ENCODE measurements at places on chromosomes 12 and 14. TPM values are rescaled to one million over a fixed set of nuclear protein-coding genes. Genes with fewer than 3 reads are reported as not detected.

- DNase-seq, result no peak
Measured at GRCh38 chr12:13220838-13221237, 24.3 kb downstream of the EMP1 start.

SLC25A21 gene
- total RNA-seq, result 0.58 TPM

SLC24A4 gene
- 2.4 TPM for total RNA-seq

- DNase-seq, result no peak
Measured at GRCh38 chr14:104187121-104187889, 48.9 kb downstream of the KIF26A start.

- no peak for DNase-seq
Measured at GRCh38 chr12:9027161-9028059, 38.1 kb downstream of the KLRG1 start.

DNA sequence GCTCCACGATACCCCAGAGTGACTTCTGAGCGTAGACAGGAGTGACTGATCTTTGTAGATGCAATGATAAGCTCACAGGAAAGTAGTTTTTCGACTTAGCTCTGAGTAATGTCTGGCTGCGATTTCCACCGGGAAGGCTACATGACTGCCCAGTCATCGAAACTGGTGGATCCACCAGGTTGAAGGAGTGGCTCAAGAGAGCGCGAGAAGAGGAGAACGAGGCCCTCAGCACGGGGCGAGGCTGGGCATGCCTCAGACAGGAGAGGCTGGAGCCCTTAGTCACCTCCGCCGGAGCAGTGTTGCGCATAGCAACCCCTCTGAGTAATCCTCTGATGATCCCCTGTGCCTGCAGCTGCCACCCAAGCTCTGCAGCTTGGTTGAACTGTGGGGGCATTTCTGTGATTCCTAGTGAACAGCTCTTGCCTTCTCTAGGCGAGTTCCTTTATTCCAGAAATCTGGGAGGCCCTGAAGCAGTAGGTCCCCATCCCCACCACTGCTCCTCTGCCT lies 25.6 kb downstream of the ELK3 start:
- peak; percentile 49 for DNase-seq

- peak; percentile 98 for DNase-seq
Measured at GRCh38 chr14:75660630-75661498, at the start of the genes ERG28 and TTLL5. ERG28 (minus strand) TSS chr14:75660876; CDS start chr14:75657502, 3,374 bp downstream. TTLL5 (plus strand) TSS chr14:75661246; CDS start chr14:75663150, 1,904 bp downstream.

- DNase-seq, result no peak
Measured at GRCh38 chr12:12797794-12798152, 12.3 kb downstream of the APOLD1 start.

DNA sequence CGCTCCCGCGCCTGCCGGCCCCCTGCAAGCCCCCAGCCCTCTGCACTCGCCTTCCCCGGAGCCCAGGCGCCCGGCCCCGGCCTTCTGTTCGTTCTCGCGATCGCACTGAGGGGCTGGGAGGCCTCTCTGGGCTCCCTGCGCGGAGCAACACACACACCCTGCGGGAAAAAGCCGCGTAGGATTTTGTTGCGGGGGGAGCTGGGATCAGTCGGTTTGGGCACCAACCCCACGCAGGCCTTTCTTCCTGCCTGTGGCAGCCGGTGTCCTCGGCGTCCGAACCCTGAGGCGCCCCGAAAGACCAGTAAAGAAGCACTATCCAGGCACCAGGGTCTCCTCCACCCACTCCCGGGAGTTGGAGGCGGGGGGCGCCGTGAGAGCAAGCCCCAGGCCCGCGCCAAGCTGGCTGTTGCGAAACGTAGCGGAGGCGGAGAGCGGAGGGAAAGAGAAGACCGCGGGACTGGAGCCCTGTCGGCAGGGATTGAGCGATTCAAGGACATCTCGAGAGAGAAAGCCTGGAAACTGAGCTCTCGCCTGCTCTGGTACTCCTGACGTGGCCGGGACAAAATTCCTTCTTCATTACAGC lies 1.9 kb upstream of the HOXC5 start:
- peak; percentile 81 for DNase-seq

GRCh38 chr12:12336049-12336411 lies 14.0 kb downstream of the MANSC1 start:
- DNase-seq, result peak; percentile 73

MIP gene
- total RNA-seq, result not detected

DNA sequence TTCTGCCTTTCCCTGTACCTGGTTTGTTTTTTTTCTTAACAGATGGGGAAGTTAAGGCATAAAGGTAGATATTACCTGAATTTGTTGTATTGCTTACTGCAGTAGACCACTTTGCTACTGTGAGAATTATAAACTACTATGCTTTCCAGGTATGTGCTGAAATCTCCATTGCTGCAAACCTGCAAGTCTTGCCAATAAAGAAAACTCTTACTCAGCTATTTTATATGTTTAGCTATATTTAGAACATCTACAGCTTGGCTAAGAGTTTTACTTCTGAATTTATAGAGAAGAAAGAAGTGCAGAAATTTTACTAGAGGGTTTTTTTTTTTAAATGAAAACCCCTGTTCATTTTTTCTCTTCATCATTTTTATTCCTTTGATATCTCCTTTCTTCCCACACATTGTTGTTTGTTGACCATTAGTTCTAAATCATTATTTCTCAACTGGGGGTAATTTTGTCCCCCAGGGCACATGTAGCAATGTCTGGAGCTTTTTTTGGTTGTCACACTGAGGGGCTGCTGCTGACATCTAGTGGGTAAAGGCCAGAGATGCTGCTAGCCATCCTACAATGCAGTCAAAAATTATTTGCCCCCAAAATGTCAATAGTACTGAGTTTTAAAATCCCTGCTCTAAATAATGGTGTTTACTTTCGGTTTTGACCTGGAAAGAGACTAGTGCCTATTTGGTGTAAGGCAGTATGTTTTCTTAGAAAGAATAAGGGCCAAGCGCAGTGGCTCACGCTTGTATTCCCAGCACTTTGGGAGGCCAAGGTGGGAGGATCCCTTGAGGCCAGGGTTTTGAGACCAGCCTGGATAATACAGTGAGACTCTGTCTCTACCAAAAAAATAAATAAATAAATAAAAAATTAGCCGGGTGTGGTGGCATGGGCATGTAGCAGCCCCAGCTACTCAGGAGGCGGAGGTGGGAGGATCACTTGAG lies 48.6 kb downstream of the PCNX1 start:
- no peak for DNase-seq

NKX2-1 gene
- total RNA-seq, result 236 TPM

- no peak for DNase-seq
Measured at GRCh38 chr12:31728289-31728916, 418 bp downstream of the AMN1 start.

- DNase-seq, result no peak
Measured at GRCh38 chr14:95518045-95518751, 1.7 kb upstream of the SYNE3 start.

DNA sequence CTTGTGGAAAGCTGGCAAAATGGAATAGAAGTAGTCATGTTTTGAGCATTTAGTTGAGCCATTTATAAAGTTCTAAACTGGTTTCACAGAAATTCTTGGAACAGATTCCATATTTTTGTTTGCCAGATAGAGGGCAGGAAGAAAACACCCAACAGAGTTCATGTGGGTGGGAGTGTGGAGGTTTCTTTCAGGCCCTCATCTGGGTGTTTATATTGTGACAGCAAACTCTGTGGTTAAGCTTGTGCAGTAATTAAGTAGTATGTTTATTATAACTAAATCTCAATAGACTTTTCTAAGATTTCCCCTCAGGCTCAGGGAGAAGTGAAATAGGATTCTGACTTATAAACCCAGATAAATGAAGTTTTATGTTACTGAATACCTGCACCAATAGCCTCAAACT lies 57.4 kb downstream of the SPPL3 start:
- no peak for DNase-seq

DGLUCY gene
- 74.3 TPM for total RNA-seq

PRH1 gene
- total RNA-seq, result 23.1 TPM

GRCh38 chr14:105647784-105648608 lies 121.6 kb downstream of the TMEM121 start:
- DNase-seq, result no peak

DNA sequence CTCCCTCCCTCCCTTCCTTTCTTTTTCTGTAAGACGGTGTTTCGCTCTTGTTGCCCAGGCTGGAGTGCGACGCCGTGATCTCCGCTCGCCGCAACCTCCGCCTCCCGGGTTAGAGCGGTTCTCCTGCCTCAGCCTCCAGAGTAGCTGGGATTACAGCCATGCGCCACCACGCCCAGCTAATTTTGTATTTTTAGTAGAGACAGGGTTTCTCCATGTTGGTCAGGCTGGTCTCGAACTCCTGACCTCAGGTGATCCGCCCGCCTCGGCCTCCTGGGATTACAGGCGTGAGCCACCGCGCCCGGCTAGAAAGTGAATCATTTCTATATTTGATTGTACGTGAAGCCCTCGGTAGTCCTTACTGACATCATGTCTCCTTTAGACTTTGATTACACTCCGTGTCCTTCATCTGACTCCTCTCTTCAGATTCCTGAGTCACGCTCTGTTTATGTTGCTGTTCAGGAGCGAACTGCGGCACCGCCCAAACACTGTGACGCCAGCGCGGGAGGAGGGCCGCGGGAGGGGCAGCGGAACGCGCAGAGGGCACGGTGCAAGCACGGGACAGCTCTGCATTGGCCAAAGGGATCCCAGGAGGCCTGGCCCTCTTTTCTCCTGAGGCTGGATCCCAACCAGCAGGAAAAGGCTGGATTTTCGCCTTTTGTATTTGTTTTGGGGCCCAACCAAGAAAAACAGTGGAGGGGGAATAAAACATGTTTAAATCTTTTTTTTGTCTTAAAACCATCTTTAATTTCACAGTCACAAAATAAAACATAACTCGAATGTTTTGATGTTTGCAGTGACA lies 538 bp upstream of the GABARAPL1 start:
- peak; percentile 98 for DNase-seq

- DNase-seq, result no peak
Measured at GRCh38 chr14:91935586-91935985, 11.9 kb downstream of the FBLN5 start.

- DNase-seq, result peak; percentile 74
Measured at GRCh38 chr12:11653215-11653753, 3.8 kb downstream of the ETV6 start.

DNA sequence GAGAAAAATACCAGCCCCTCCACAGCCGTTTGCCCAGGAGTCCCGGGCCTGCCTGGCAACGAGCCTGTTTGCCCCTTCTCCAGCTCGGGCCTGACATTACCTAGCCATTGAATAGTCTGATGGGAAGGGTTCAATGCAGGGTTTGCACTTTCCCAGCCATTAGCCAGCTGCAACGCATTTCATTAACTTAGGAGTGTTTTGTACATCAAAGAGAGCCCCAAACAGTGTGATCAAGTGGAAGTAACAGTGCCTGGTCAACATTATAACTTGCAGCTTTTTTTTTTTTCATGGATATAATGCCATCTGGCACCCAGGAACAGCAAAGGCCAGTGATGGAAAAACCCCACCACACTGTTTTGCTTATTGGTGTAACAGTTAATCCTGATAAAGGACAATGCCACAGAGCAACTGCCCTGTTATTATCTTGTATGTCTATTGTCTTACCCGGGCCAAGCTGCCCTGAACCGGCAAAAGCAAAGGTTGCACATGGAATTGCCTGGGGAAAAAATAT lies 38.0 kb downstream of the BTG1 start:
- DNase-seq, result peak; percentile 23

GRCh38 chr12:44709166-44709565 lies 166.9 kb downstream of the NELL2 start:
- no peak for DNase-seq

PTPN6 gene
- 140 TPM for total RNA-seq

USP44 gene
- total RNA-seq, result 18.6 TPM

DNA sequence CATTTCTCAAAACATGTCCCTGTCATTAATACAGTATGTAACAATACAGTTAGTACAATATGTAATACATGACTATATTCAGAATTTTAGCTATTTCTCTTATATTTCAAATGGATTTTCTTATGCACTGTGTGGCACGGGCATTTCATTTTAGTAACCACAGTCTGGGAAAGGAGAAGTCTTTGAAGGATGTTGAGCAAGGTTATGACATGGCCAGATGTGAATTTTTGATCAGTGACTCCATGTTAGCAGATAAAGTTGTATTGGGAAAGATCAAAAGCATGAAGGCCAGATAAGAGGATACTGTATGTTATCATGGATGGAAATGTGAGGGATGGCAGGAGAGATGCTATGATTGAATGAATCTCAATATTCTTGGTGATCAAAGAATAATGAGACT lies 285.2 kb downstream of the NAV3 start:
- DNase-seq, result no peak

DNA sequence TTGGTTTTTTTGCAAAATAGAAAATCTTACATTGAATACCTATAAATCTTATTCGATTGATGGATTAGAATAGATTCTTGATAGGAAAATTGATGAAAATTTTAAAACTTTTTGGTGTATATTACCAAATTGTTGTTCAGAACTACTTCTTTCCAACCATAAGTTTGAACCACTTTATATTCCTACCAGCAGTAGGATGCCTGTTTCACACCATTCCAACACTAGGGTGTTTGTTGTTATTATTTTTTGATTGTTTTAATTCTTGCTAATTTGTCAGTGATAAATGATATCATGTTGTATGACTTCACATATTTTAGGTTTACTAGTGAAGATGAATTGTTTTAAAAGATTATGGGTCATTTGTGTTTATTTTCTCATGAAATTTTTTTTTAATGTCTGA lies 43.4 kb downstream of the UTP20 start:
- no peak for DNase-seq

DNA sequence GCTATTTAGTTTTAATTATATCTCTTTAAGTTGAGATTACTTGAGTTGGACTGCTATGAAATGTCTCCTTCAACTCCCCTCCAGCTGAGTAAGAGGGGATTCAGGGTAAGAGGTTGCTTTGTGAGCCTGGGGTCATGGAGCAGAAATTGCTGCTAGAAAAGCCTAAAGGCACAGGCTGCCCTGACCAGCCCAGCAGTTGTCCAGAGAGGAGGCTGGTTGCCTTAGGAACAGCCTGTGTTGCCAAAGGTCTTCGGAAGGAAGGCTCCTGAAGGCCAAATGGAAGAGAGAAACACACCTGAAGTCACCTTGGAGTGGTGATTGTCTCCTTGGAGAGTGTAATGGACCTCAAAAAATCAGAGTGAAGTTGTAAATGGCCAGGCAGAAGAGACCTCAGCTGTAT lies 235.5 kb upstream of the PDE3A start:
- no peak for DNase-seq

DNA sequence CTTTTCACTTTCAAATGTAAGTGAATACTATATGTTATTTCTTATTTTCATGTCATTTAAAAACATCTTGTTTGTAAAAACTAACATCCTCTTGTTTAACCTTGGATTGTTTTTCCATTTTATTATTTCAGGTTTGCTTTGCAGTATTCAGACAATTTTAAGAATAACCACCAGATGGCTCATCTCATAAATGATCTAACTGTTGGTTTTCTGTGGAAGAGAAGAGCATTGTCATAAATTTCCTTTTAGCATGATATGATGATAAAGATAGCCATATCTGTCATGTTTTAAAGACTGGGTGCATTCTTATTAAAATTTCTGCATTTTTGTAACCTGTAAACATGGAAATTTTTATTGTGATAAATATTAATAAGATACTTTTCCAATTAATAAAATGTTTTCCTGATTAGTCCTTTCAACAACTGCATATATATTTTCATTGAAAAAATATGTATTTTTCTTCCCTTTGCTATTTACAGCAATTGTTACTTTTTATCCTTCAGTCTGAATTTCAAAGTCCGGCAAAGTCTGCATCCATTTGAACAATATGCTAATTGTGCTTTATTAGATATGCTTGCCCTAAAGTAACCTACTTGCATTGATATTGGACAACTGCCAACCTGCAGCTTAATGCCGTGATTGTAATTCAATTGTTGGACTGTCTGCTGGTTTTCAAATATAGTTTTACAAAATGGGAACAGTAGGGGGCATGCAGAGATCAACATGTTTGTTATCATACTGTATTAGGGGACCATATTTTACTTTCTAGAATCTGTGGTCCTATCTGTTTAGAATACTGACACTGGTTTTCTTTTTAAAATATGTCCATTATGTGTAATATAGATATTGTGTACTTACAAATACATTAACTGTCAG lies 163.4 kb downstream of the GARIN6 start:
- peak; percentile 70 for DNase-seq

- DNase-seq, result no peak
Measured at GRCh38 chr12:124324803-124325705, 30.2 kb downstream of the RFLNA start.
